ENCODE measurements at places on chromosomes 16 and 17. TPM values are rescaled to one million over a fixed set of nuclear protein-coding genes. Genes with fewer than 3 reads are reported as not detected.

DNA sequence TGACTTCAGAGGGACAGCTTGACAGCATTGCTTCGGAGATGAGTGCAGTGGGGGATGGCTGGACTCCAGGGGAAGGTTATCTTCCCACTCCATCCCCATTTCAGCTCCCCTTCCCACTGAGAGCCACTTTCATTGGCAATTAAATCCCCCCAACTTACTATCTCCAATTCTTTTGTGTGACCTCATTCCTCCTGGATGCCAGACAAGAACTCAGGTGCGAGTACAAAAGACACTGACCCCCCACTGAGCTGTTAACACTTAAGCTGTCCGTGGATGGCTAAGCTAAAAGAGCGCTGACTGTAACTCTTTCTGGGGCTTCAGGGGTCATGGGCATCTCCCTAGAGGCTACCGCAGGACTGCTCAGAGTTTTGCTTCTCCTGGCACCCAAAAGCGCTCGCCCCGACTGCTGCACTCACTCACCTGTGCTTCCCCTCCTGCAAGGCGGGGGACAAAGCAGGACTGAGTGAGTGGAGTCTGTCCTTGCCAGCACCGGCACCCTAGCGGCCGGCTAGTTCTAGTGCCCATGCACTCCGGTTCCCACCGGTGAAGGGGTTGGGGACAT lies 44.8 kb upstream of the FBXO47 start:
- no peak overlapping the region for H3K4me3 ChIP-seq
- H3K36me3 ChIP-seq, result no peaks in the 10 kb centered on the region
- H3K27ac ChIP-seq, result no peak overlapping the region
- no peaks in the 10 kb centered on the region for H3K4me1 ChIP-seq

DNA sequence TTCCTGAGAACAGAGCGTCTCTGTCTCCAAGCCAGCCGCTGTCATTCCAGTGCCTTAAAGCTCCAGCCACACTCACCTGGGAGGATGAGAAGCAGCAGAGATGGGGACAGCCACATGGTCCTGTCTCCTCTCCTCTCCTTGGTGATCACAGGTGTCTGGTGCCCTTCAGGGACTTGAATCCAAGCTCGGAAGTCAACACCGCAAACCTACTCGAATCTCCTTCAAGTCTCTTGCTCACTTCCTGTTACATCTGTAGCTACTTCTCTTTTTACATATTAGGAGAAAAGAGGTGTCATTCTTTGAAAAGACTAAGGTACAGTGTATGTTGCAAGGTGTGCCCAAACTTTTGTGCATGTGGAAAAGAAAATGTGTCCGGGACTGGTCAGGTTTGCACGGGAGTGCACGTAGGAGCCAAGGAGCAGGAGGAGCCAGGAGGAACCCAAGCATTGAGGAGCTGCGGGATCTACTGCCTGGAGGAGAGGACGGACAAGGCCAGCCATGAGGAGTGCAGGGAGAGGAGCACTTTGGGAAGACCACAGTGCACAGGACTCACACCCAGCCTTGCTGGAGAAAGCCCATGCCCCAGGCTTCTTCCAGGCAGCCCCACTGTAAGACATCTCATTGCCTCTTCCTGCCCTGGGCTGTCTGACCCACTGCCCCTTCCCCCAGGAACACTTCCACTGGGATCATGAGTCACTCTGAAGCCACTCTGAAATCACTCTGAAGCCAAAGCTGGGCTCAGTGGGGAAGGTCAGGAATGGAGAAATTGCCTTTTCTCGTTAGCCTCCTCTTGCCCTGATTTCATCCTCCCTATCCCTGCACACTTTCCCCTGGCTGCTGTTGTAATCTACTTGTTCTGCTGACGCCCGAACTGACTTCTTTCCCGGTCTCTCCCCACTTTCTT lies at the start of gene CD300LD:
TSS of gene CD300LD (minus strand) at position 197 of the 904 bp plus-strand sequence. CDS start at position 116, 81 bp downstream.
- no peaks in the 10 kb centered on the region for H3K27me3 ChIP-seq
- no peak within 1 kb of the TSS for H3K4me3 ChIP-seq
- H3K4me1 ChIP-seq, result no peaks in the 10 kb centered on the region
- no peak within 1 kb of the TSS for H3K27ac ChIP-seq

GRCh38 chr16:4771646-4772045 lies 4.7 kb upstream of the ZNF500 start:
- no peak overlapping the region for H3K27ac ChIP-seq
- H3K36me3 ChIP-seq, result no peaks in the 10 kb centered on the region
- no peaks in the 10 kb centered on the region for H3K27me3 ChIP-seq
- H3K4me3 ChIP-seq, result no peak overlapping the region
- peaks cover 9% of the 10 kb centered on the region for H3K4me1 ChIP-seq

GRCh38 chr16:3474136-3474779 lies 21.0 kb downstream of the C16orf90 start:
- H3K36me3 ChIP-seq, result peaks cover 42% of the 10 kb centered on the region
- DNase-seq, result no peak

GRCh38 chr16:73714976-73715375 lies 581.6 kb upstream of the PSMD7 start:
- H3K4me1 ChIP-seq, result no peaks in the 10 kb centered on the region
- no peak overlapping the region for H3K4me3 ChIP-seq
- H3K27ac ChIP-seq, result no peak overlapping the region
- H3K36me3 ChIP-seq, result no peaks in the 10 kb centered on the region
- no peaks in the 10 kb centered on the region for H3K27me3 ChIP-seq
- DNase-seq, result no peak

DNA sequence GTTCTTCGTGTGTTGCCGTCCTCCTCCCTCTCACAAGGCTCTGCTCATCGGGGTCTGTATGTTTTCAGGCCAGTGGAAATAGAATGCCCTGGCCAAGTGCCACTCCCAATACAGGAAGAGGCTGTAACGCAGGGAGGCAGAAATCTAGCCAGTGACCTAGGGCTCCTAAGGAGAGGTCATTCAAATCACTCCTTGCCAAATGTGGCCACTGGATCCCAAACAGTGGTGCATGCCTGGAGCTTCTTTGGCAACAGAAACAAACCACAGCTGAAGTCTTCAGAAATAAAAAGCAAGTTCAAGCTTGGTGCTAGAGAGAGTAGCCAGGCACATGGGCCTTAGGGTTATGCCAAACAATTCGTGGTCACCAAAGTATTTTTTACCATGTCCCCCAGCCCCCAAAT lies 66.1 kb downstream of the SMG6 start:
- DNase-seq, result no peak
- peaks cover 25% of the 10 kb centered on the region for H3K4me1 ChIP-seq
- H3K27me3 ChIP-seq, result no peaks in the 10 kb centered on the region
- peaks cover 6% of the 10 kb centered on the region for H3K36me3 ChIP-seq
- no peak overlapping the region for H3K4me3 ChIP-seq

DNA sequence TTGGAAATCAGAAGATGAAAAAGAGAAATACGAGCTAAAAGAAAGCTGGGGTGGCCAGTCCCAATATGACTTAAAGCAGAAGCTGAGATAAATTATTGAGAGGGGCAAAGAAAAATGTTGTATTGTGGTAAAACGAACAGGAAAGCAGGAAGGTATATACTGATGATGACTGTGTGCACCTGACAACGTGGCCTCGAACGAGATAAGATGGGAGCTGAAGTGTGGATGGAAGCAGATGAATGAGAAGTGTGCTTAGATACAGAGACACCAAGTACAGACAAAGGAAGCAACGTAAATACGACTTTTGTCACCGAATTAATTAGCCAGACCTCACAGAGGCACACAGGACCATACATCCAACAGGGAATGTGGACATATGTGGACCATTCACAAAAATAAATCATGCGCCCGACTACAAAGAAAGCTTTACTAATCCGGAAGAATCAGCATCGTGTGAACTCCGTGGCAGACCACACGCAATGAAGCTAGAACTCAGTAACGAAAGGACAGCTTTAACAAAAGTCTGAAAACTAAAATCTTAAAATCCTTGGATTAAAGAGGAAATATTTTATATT lies 218.7 kb downstream of the RPTOR start:
- no peak overlapping the region for H3K4me3 ChIP-seq
- no peak for DNase-seq
- no peaks in the 10 kb centered on the region for H3K36me3 ChIP-seq
- peaks cover 36% of the 10 kb centered on the region for H3K4me1 ChIP-seq

- DNase-seq, result no peak
- H3K4me1 ChIP-seq, result no peaks in the 10 kb centered on the region
- no peak overlapping the region for H3K4me3 ChIP-seq
- H3K36me3 ChIP-seq, result no peaks in the 10 kb centered on the region
- no peak overlapping the region for H3K27ac ChIP-seq
- H3K27me3 ChIP-seq, result peaks cover 92% of the 10 kb centered on the region
Observed at GRCh38 chr16:1878256-1878655, 6.3 kb upstream of the MEIOB start.

Gene TMEM98
- total RNA-seq, result 143 TPM

Gene TEKT3
- total RNA-seq, result not detected

Gene GRAP
- 92.2 TPM for total RNA-seq
